ENCODE measurements at places on chromosomes 7 and 10. TPM values are rescaled to one million over a fixed set of nuclear protein-coding genes. Genes with fewer than 3 reads are reported as not detected.

GRCh38 chr10:35704401-35704800 lies 62.3 kb upstream of the FZD8 start:
- H3K27me3 ChIP-seq: no peaks in the 10 kb centered on the region
- no peaks in the 10 kb centered on the region for H3K4me1 ChIP-seq
- no peaks in the 10 kb centered on the region for H3K36me3 ChIP-seq
- no peak overlapping the region for H3K27ac ChIP-seq

GRCh38 chr7:147971606-147972110 lies 618.9 kb upstream of the C7orf33 start:
- DNase-seq: no peak
- H3K4me3 ChIP-seq: no peak overlapping the region
- no peaks in the 10 kb centered on the region for H3K4me1 ChIP-seq

GRCh38 chr7:156160811-156161210 lies 348.5 kb upstream of the SHH start:
- no peaks in the 10 kb centered on the region for H3K4me1 ChIP-seq
- no peak for DNase-seq
- H3K27ac ChIP-seq: no peak overlapping the region
- no peaks in the 10 kb centered on the region for H3K36me3 ChIP-seq
- peaks cover 19% of the 10 kb centered on the region for H3K27me3 ChIP-seq

DNA sequence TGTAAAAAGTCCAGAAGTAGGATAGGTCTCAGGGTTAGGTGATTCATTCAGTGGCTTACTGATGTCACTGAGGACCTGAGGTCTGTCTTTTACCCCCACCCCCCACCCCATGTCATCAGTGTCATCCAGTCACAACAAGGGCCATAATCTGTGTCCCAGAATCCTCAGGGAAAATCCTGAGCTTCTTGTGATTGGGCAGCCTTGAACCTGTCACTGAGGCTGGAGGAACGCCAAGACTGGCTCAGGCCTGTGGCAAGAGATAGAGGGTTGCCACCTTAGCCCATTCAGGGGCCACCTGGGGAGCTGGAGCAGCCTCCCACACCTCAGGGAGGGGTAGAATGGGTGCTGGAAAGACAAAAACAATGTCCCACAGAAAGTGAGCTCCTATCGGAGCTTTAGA lies 29.7 kb downstream of the NUB1 start:
- peaks cover 18% of the 10 kb centered on the region for H3K4me1 ChIP-seq
- H3K36me3 ChIP-seq: peaks cover 2% of the 10 kb centered on the region
- H3K27me3 ChIP-seq: no peaks in the 10 kb centered on the region
- peak overlapping the region; percentile 59 for H3K27ac ChIP-seq
- no peak for DNase-seq

DNA sequence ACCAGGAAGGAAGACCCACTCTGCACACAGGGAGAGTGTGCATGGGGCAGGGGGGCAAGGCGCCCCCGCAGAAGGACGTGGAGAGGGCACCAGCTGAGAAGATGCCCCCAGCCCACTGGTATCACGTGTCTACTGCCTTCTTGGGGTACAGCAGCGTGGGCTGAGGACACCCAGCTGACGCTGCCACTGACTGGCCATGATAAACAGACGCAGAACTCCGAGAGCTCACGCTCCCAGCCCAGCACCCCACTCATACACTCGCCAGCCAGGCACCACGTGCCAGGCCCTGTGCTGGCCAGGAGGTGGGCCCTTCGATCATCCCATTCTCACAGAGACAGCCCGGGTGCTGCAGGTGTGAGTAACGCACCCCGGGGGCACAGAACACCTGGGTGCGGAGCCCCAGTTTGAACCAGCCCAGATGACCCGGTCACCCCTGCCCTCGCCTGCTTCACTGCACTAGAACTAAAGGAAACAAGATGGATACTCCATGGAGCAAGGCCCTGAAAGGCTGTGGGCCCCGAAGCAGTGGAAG lies 199.8 kb downstream of the MAD1L1 start:
- no peak overlapping the region for H3K4me3 ChIP-seq
- H3K36me3 ChIP-seq: no peaks in the 10 kb centered on the region
- no peaks in the 10 kb centered on the region for H3K27me3 ChIP-seq
- no peak for DNase-seq

CALML3 gene
- not detected for total RNA-seq

CPA1 gene
- total RNA-seq: not detected

IMPDH1 gene
- 55.9 TPM for total RNA-seq

CDC14C gene
- not detected for total RNA-seq

GLI3 gene
- total RNA-seq: 0.34 TPM
